ENCODE measurements at places on chromosomes 13 and 19. TPM values are rescaled to one million over a fixed set of nuclear protein-coding genes. Genes with fewer than 3 reads are reported as not detected.

Gene C19orf33
- not detected for total RNA-seq

GRCh38 chr13:35092751-35093150 lies 150.7 kb downstream of the NBEA start:
- DNase-seq, result no peak

DNA sequence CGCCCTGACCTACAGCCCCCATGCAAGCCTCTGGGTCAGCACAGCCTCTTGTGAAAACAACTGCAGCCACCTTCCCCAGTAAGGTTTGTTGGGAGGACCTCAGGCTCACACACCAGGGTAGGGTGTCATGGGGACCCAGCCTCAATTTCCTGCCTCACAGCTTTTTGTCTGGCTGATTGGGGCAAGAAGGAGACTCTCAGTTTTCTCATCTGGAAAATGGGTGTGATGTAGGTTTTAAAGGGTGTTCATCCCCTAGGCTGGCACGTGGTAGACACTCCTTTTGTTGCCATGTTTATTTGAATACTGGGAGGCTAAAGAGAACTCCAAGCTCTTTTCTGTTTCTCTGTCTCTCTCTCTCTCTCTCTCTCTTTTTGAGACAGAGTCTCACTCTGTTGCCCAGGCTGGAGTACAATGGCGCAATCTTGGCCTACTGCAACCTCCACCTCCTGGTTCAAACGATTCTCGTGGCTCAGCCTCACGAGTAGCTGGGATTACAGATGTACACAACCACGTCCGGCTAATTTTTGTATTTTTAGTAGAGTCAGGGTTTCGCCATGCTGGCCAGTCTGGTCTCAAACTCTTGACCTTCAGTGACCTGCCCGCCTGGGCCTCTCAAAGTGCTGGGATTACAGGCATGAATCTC lies 18.2 kb upstream of the PLAUR start:
- no peak for DNase-seq

DNA sequence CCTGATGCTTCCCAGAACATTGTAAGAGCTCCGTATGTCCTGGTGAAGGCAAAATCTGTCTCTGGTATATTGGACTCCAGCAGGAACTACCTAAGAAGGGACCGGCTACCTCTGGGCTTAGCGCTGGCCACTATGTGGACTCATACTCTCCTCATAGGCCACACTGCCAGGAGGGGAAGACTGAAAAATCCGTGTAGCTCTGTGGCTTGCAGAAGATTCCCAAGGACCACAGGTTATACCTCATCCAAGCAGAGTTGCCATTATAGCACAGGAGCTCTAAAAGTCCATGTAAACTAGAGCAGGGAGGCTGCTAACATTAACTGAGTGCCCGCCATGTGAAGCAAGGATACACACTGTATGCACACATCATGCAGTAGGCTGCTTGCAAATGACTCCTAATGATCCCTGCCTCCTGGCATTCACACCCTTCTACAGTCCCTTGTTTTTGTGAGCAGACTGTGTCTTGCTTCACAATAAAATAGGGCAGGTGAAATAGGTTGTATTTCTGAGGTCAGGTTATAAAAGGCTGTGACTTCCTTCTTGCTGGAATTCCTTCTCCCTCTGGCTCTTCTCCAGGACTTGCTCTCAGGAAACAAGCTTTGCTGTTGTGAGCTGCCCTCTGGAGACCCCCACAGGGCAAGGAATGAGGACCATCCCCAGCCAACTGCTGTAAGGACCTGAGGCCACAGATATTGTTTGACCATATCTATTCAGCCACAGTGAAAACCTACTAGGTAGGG lies 192.6 kb upstream of the UBL3 start:
- no peak for DNase-seq

DNA sequence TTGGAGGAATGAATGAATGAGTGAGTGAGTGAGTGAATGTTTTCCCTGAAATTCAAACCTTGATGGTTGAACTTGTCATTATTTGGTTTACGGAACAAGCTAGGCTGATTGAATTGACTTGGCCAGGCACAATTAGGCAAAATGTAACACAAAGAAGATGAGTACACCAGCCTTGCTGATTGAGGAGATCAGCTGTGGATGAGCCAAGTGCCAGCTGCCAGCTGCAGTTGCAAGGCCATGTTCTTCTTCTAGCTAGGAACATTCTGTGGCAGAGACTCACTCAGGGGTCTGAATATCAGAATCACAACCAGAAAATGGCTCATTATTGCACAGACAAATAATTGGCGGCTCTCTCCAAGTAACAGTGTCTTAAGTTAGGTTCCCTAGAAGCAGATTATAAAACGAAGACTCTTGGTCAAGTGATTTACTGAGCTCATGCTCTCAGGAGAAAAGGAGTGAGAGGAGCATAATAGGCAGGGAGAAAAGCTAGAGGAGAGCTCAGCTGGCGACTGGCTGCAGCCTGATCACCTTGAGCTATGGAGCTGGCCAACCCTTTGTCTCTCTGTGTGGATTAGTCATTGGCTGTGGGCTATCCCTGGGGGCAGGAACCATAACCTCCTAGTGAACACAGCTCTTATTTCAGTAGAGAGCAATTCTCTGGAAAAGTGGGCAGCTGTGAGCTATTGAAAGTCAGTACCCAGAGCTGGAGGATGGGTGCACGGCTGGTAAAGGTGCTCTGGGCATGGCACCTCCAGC lies 225.3 kb upstream of the SERP2 start:
- no peak for DNase-seq
